Breast epithelium (tissue), 4 donors: ENCODE measurements at places on chromosomes 2 and 18. TPM values are rescaled to one million over a fixed set of nuclear protein-coding genes. Genes with fewer than 3 reads are reported as not detected.
A peak's percentile ranks its signal among the peaks of the same experiment; 100 is the strongest.

DNA sequence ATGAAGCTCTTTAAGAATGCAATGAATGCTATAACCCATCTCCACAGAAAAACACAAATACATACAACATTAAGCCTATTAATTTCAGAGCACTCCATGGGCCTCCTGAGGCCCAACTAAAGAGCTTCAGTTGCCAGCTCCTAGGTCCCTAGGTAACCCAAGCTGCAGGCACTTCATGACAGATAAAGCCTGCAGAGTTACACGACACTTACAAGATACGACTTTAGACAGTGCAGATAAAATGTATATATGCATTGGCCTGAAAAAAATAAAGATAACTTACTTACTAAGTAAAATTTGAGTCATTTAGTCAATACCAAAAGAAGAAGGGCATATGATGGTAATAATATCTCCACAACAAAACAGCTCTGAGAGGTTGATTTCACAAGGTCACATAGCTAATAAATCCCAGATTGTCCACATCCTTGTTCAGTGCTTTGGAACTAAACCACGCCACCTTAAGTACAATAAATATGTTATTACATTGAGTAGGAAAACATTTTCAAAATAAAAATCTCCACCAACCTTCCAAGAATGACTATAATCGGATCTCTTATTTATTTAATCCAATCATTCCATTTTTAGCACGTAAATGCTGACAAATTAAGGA, 3.4 kb downstream of the MAP4K3 start:
- no peaks in the 10 kb centered on the region for H3K27me3 ChIP-seq
- no peak overlapping the region for H3K4me3 ChIP-seq
- no peaks in the 10 kb centered on the region for H3K36me3 ChIP-seq

The LIMS4 gene
- 0.64 TPM for total RNA-seq

The POTEJ gene
- not detected for total RNA-seq

DNA sequence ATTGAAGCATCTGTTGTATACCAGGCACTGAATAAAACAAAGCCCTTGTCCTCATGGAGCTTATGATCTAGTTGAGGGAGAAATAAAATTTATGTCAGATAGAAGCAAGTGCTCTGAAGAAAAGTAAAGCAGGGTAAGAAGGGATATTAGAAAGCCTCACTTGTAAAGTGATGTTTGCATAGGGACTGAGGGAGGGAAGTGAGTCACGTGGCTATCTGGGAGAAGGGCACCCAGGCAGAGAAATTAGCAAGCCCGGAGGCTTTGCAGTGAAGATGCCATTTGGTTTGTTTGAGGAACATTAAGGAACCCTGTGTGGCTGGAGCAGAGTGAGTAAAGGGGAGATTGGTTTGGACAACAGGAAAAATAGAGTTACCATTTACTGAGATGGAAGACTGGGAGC, 52.1 kb downstream of the RBBP8 start:
- no peak overlapping the region for H3K27ac ChIP-seq
- H3K4me1 ChIP-seq = no peaks in the 10 kb centered on the region
- DNase-seq = no peak
- no peaks in the 10 kb centered on the region for H3K36me3 ChIP-seq

The SNX17 gene
- total RNA-seq = 121 TPM

GRCh38 chr2:46177461-46178089, 119.6 kb upstream of the EPAS1 start:
- no peaks in the 10 kb centered on the region for H3K36me3 ChIP-seq
- H3K27me3 ChIP-seq = no peaks in the 10 kb centered on the region
- no peak for DNase-seq

DNA sequence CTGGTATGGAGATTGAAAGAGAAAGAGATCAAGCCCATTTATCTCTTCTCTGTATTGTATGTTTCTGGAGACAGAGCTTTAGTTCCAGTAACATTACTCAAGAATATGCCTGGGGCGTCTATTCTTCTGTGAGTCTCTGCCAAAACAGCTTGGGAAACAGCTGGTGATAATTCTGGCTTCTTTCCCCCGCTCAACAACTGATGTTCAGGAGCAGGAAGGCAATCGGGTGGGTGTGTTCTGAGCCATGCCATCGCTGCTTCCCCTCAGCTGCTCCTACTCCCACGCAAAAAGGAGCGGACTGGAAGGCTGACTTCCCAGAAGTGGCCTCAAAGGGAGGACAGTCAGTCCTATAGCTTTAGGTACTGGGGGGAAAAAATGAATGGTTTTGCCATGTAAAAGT, 695.1 kb downstream of the PLCL1 start:
- no peak overlapping the region for H3K4me3 ChIP-seq
- no peak for DNase-seq
- no peaks in the 10 kb centered on the region for H3K4me1 ChIP-seq
- H3K36me3 ChIP-seq = no peaks in the 10 kb centered on the region
- H3K27me3 ChIP-seq = no peaks in the 10 kb centered on the region

The IL1RN gene
- total RNA-seq = 1.6 TPM

- H3K4me1 ChIP-seq = no peaks in the 10 kb centered on the region
- no peak overlapping the region for H3K27ac ChIP-seq
- no peaks in the 10 kb centered on the region for H3K36me3 ChIP-seq
- no peak for DNase-seq
Observed at GRCh38 chr18:77967791-77968190, 718.1 kb downstream of the GALR1 start.

GRCh38 chr2:30149976-30150375, 3.2 kb downstream of the YPEL5 start:
- H3K4me1 ChIP-seq = peaks cover 3% of the 10 kb centered on the region
- H3K27me3 ChIP-seq = no peaks in the 10 kb centered on the region
- peak overlapping the region; percentile 100 for H3K27ac ChIP-seq
- H3K4me3 ChIP-seq = no peak overlapping the region
- no peak for DNase-seq

The CNDP2 gene
- total RNA-seq = 104 TPM

GRCh38 chr18:63074981-63075404, 244.6 kb downstream of the BCL2 start:
- DNase-seq = peak; percentile 65
- peak overlapping the region; percentile 91 for H3K27ac ChIP-seq
- H3K4me3 ChIP-seq = peak overlapping the region; percentile 33
- no peaks in the 10 kb centered on the region for H3K27me3 ChIP-seq
- no peaks in the 10 kb centered on the region for H3K4me1 ChIP-seq

The ARHGAP28 gene
- total RNA-seq = 10.8 TPM

DNA sequence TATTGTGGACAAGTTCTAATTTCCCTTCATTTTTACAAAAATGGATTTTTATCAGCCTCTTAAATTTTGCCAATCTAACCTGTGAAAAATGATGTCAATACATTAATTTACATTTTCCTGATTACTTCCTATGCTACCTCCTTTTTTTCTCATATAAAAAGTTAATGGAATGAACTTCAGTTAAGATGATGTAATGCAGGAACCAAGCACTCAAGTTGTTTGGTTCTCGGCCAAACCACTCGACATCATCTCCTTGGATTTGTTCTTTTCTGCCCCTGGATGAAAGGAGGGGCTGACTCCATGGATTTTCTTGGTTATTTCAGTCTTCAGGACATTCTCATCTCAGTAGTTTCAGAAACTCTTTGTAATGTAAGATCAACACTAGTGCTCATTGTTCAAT, 253.1 kb upstream of the NXPH2 start:
- no peaks in the 10 kb centered on the region for H3K36me3 ChIP-seq
- no peaks in the 10 kb centered on the region for H3K4me1 ChIP-seq
- no peaks in the 10 kb centered on the region for H3K27me3 ChIP-seq
- no peak overlapping the region for H3K4me3 ChIP-seq
- no peak overlapping the region for H3K27ac ChIP-seq

The MC4R gene
- total RNA-seq = not detected

GRCh38 chr2:238716585-238716984, 131.3 kb upstream of the TWIST2 start:
- DNase-seq = no peak
- H3K4me3 ChIP-seq = no peak overlapping the region
- H3K27ac ChIP-seq = no peak overlapping the region
- no peaks in the 10 kb centered on the region for H3K4me1 ChIP-seq
- H3K27me3 ChIP-seq = peaks cover 9% of the 10 kb centered on the region

The EVX2 gene
- total RNA-seq = not detected

The DNAH7 gene
- total RNA-seq = 7.2 TPM

The SPATA3 gene
- total RNA-seq = not detected

DNA sequence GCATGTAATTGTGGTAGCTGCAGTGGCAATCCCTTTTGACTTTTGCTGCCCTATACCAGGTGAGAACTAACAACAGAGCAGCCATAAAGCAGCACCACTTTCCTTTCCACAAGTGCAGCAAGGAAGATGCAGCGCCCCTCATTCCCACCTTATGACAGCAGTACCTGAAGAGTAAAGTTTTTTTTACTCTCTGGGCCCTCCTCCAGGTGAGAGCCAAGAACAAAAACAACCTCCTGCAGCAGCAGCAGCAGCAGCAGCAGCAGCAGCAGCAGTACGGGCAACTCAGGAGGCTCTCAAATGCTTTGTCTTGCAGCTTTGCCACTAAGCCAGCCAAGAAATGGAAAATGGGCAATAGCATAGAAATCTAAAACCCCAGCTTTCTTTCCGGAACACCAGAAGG, 397.5 kb downstream of the FIGN start:
- H3K4me3 ChIP-seq = no peak overlapping the region
- H3K4me1 ChIP-seq = no peaks in the 10 kb centered on the region
- H3K36me3 ChIP-seq = no peaks in the 10 kb centered on the region
- DNase-seq = no peak
- no peak overlapping the region for H3K27ac ChIP-seq

- DNase-seq = no peak
- no peak overlapping the region for H3K27ac ChIP-seq
- no peaks in the 10 kb centered on the region for H3K4me1 ChIP-seq
- no peaks in the 10 kb centered on the region for H3K36me3 ChIP-seq
Observed at GRCh38 chr18:6327895-6328620, 86.7 kb downstream of the L3MBTL4 start.

DNA sequence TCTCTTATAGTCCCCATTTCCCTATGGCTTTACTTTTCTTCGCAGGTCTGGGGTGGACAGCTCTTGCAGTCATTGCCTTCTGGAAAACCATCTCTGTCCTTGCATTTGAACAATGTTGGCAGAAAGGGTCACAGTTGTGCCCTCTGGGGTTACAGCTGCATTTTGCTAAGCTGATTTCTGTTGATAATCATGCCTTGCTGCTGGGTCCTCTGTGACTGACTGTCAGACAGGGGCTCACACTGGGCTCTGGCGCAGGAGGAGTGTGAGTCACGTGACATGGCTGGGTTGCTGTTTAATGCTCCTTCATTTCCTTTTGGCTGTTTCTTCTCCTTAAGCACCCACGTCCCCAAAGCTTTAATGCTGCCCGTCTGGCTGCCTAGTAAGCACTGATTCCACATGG, 196.6 kb upstream of the LHCGR start:
- H3K36me3 ChIP-seq = no peaks in the 10 kb centered on the region
- DNase-seq = no peak
- H3K4me1 ChIP-seq = no peaks in the 10 kb centered on the region
- H3K27me3 ChIP-seq = no peaks in the 10 kb centered on the region
- no peak overlapping the region for H3K4me3 ChIP-seq

- no peaks in the 10 kb centered on the region for H3K4me1 ChIP-seq
- H3K27me3 ChIP-seq = no peaks in the 10 kb centered on the region
- H3K4me3 ChIP-seq = no peak overlapping the region
- H3K36me3 ChIP-seq = no peaks in the 10 kb centered on the region
Observed at GRCh38 chr2:237438080-237438940, 24.3 kb upstream of the COL6A3 start.

DNA sequence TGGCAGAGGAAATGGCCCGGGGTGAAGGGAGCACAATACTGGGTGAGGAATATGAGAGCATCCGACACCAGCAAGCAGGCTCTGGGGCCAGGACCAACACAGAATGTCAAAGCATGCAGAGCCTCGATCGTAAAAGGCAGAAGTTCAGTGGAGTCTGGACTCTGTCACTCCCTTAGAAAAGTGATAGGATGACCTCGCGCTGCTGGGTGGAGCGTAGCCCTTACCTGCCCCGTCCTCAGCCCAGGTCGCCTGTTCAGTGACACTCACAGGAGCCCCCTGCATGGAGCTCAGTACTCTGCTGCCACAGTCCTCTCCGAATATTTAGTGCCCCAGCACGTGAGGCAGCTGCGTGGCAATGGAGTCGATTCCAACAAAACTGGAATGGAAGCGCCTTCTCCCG, 236.7 kb upstream of the MYT1L start:
- H3K27me3 ChIP-seq = no peaks in the 10 kb centered on the region
- no peaks in the 10 kb centered on the region for H3K36me3 ChIP-seq
- H3K4me3 ChIP-seq = no peak overlapping the region
- DNase-seq = no peak
- H3K4me1 ChIP-seq = no peaks in the 10 kb centered on the region

The DNAJC5G gene
- not detected for total RNA-seq

The ATP6V1B1 gene
- total RNA-seq = 4.6 TPM

The PLCD4 gene
- total RNA-seq = 2.6 TPM
